ENCODE measurements at places on chromosomes 5 and 9. TPM values are rescaled to one million over a fixed set of nuclear protein-coding genes. Genes with fewer than 3 reads are reported as not detected.

The BARX1 gene
- 0.21 TPM for total RNA-seq

The ZNF782 gene
- 2.8 TPM for total RNA-seq

The FABP6 gene
- not detected for total RNA-seq

The LRRC19 gene
- not detected for total RNA-seq

DNA sequence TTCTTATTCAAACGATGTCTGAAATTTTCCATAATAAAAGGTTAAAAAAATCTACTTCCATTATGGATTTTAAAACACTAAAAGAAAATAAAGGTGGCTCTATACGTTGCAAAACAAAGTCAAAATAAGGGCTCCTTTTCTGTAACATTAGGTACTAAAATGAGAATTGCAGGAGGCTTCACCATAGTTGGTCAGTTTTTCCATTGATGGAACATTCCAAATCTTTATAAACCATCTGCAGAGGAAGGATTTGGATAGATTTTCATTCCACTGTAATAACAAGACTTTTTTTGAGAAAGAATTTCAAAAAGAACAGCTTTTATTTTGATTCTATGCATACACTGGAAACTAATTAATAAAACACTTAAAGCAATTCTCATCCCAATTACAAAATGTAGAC lies 145.6 kb downstream of the LURAP1L start:
- H3K4me3 ChIP-seq, result no peak overlapping the region
- no peak for DNase-seq

DNA sequence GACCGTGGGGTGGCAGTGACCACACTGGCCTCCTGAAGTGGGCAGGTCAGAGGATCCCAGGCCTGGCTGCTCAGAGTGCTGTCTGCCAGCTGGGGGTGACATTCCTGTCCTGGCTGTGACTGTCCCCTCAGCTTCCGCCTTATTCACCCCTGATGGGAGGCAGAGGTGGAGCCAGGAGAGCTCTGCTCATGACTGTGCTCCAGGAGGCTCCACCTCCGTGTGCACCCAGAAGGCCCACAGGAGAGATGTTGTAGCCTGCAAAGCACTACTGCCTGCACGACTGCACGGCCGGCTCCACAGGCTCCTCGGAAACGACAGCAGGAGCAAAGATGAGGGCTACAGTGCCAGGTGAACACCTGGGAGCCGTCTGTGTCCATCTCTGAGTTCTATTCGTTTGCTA lies 60.9 kb downstream of the ROPN1L start:
- no peaks in the 10 kb centered on the region for H3K4me1 ChIP-seq
- no peak overlapping the region for H3K4me3 ChIP-seq
- no peaks in the 10 kb centered on the region for H3K27me3 ChIP-seq
- H3K36me3 ChIP-seq, result no peaks in the 10 kb centered on the region

- no peaks in the 10 kb centered on the region for H3K4me1 ChIP-seq
- no peaks in the 10 kb centered on the region for H3K36me3 ChIP-seq
- no peak overlapping the region for H3K27ac ChIP-seq
- H3K27me3 ChIP-seq, result no peaks in the 10 kb centered on the region
- DNase-seq, result no peak
- H3K4me3 ChIP-seq, result no peak overlapping the region
Measured at GRCh38 chr9:133973791-133974630, 18.1 kb downstream of the VAV2 start.

DNA sequence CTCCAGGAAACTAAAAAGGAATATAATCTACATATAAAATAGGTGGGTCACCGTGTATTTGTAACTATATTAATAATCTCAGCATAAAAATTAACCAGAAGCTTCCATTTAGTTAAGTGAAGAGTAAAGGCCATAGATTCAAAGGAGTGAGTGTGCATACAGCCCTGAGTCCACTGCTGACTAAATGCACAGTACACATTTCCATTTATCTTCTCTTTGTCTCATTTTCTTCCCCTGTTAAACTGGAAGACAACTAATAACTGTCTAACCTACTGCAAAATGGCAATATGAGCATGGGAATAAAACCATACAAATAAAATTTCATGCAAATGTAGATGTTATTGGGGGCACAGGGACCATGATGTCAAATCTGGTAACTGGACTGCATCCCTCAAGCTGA lies 59.9 kb upstream of the DAB2 start:
- no peak overlapping the region for H3K4me3 ChIP-seq
- H3K4me1 ChIP-seq, result no peaks in the 10 kb centered on the region
- H3K36me3 ChIP-seq, result no peaks in the 10 kb centered on the region

DNA sequence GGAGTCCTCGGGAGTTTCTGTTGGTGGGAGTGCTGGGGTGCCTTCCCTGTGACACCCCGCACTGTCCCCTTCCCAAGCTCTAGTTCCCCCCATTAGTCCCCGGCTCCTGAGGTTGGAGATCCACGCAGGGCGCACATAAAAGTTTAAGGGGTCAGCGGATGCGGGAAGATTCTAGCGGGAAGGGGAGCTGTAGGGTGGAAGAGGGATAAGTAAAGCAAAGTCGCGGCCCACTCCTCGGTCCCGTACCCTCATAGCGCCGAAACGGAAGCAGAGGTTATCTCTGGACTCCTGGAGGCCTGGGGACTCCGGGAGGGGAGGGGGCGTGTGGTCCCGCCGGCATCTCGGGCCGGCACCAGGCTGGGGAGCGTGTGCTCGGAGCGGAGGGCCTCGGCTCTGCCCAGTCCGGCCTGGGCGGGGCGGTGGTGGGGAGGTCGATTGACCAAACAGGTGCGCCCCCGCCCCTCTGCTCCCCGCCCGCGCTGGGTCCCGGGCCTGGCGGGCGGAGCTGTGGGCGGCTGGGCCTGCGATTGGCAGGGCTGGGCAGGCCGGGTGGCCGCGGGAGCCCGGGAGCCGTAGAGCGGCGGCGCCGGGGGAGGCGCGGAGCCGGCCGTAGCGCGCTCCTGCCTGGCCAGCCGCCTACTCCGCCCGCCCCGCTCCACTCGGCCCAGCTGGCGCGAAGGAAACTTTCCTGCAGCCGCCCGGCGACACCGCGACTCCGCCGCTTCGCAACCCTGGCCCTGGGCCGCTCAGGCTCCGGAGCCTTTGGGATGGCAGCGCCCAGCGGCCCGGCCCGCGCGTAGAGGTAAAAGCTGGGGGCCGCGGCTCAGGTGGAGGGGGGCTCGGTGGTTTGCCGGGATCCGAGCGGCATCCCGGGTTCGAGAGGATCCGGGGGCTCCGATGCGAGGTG lies 52.2 kb upstream of the DAB2IP start:
- no peak for DNase-seq
- H3K4me1 ChIP-seq, result peaks cover 3% of the 10 kb centered on the region
- H3K27ac ChIP-seq, result no peak overlapping the region

GRCh38 chr5:76379316-76379715 lies 23.8 kb upstream of the IQGAP2 start:
- H3K36me3 ChIP-seq, result no peaks in the 10 kb centered on the region
- H3K27me3 ChIP-seq, result no peaks in the 10 kb centered on the region
- H3K4me3 ChIP-seq, result no peak overlapping the region
- H3K4me1 ChIP-seq, result peaks cover 30% of the 10 kb centered on the region
- H3K27ac ChIP-seq, result no peak overlapping the region

GRCh38 chr5:131379723-131380122 lies 115.9 kb downstream of the CDC42SE2 start:
- peaks cover 31% of the 10 kb centered on the region for H3K36me3 ChIP-seq
- peak overlapping the region; percentile 55 for H3K4me3 ChIP-seq
- peak overlapping the region; percentile 96 for H3K27ac ChIP-seq
- no peaks in the 10 kb centered on the region for H3K27me3 ChIP-seq
- peak; percentile 80 for DNase-seq
- H3K4me1 ChIP-seq, result peaks cover 91% of the 10 kb centered on the region

DNA sequence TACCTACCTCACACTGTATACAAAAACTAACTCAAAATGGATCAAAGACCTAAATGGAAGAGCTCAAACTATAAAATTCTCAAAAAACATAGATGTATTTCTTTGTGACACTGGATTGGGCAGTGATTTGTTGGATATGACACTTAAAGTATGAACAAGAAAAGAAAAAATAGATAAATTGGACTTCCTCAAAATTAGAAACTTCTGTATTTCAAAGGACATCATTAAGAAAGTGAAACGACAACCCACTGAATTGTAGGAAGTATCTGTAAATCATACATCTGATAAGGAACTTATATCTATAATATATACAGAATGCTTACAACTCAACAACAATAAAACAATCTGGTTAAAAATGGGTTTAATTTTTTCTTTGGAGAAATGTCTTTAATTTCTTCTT lies 96.7 kb downstream of the NRG2 start:
- H3K36me3 ChIP-seq, result no peaks in the 10 kb centered on the region
- no peak for DNase-seq
- H3K27ac ChIP-seq, result no peak overlapping the region
- no peak overlapping the region for H3K4me3 ChIP-seq

DNA sequence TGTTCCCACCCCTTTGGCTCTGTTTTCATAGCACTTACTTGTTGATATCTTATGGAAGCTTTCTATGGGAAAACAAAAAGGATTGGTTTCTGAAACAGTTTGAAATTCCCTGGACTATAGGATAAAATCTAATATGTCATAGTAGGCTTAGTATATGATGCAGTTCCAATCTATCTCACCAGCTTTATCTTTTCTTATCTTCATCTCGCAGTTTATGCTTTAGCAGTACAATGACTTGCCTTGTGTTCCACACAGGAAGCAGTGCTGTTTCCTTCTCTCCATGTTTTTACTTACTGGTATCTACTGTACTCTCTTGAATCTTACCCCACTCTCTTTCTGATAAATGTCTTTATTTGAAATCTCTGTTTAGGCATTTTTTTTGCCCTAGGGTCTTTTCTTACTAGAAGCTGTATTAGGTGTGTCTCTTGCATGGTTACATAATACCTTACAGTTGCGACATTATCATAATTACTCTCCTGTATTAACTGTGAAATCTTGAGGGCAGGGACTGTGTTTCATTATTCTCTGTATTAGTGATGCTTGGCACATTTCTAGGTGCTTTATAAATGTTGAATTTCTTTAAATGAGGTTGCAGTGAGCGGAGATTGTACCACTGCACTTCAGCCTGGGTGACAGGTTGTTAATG lies 76.3 kb downstream of the FOCAD start:
- no peak overlapping the region for H3K4me3 ChIP-seq
- no peak for DNase-seq
- peaks cover 19% of the 10 kb centered on the region for H3K36me3 ChIP-seq
- H3K27me3 ChIP-seq, result no peaks in the 10 kb centered on the region
- no peaks in the 10 kb centered on the region for H3K4me1 ChIP-seq

DNA sequence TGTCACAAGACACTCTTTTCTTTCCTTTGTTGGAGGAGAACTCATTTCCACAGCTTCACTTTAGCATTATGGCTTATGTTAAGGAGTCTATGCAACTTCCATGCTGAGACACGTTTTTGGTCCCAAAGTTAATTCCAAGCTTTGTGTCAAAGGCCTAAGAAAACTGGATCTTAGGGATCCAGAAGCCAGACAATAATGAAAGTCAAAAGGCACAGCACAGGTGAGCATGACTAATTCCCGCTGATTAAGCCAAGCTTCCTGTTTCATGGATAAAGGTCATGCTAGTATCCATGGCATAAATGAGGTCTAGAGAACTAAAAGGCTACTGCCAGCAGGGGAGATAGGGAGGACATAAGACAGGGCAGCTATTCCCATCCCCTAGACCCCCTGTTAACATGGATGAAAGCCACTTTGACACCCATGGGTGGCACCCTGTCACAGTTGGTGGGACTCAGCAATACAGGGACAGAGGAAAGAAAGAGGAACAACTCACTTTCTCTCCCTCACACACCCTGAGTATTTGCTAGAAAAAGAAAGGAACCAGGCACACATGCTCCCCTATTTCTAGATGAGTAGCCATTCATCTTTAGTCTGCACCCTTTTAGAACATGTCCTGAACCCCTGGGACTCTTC lies 438.1 kb upstream of the CDH9 start:
- DNase-seq, result no peak
- H3K27me3 ChIP-seq, result no peaks in the 10 kb centered on the region
- no peaks in the 10 kb centered on the region for H3K4me1 ChIP-seq
- no peaks in the 10 kb centered on the region for H3K36me3 ChIP-seq

The ADAMTS13 gene
- total RNA-seq, result 3.0 TPM

The STK32A gene
- not detected for total RNA-seq

- peaks cover 47% of the 10 kb centered on the region for H3K27me3 ChIP-seq
- H3K27ac ChIP-seq, result no peak within 1 kb of the TSS
- H3K36me3 ChIP-seq, result no peaks in the 10 kb centered on the region
- H3K4me3 ChIP-seq, result peak within 1 kb of the TSS; percentile 34
- peaks cover 5% of the 10 kb centered on the region for H3K4me1 ChIP-seq
Measured at GRCh38 chr9:109166771-109167601, at the start of gene FRRS1L. Gene FRRS1L (minus strand): TSS chr9:109167249. CDS start chr9:109167138, 111 bp downstream.
